ENCODE measurements at places on chromosomes 7 and 10. TPM values are rescaled to one million over a fixed set of nuclear protein-coding genes. Genes with fewer than 3 reads are reported as not detected.

GRCh38 chr10:4826792-4827324, 851 bp downstream of the AKR1E2 start:
- no peak for DNase-seq

DNA sequence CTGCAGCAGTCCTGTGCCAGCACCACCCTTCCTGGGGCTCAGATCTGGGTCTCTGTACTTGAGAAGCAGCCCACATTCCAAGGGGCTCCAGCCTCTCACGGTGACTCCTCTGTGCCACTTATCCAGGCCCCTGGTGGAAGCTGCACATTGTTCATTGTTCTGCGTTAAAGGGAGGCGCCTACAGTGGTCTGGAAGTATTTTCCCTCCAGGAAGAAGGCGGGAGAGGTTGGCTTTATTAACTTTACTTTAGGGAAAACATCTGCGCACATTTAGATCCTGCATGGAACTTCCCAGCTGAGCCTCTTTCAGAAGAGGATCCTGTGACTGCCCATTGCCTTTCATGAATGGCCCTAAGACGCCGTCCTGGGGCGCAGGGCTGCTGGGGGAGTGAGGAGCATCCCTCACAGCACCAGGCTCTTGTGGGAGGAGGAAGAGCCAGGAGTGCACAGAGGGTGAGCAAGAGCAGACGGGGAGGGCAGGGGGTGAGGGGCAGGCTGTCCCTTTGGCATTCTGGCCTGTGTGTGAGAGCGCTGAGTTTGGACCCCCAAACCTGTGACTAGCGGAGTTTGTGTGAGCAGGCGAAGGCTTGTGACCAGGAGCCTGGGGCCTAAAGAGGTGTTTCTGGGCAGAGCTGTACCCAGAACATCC, 98.6 kb upstream of the BTBD16 start:
- no peak for DNase-seq

ZNF3 gene
- 39.6 TPM for total RNA-seq

DNA sequence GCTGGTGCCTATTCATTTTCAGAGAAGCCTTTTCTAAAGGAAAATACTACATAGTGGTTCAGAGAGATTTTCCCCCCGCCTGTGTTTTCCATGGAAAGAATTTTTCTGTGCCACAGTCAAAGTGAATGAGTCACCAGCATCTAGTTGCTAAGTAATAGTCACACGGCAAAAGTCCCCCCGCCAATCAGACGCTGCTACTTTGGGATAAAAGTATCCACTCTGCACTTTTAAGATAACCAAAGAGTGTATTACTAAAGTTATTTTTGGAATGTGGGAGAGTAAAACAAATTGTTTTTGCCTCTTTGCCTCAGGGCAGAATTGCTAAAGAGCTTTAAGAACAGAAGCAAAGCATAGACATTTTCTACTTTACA, 23.5 kb downstream of the ABLIM1 start:
- no peak for DNase-seq

DNA sequence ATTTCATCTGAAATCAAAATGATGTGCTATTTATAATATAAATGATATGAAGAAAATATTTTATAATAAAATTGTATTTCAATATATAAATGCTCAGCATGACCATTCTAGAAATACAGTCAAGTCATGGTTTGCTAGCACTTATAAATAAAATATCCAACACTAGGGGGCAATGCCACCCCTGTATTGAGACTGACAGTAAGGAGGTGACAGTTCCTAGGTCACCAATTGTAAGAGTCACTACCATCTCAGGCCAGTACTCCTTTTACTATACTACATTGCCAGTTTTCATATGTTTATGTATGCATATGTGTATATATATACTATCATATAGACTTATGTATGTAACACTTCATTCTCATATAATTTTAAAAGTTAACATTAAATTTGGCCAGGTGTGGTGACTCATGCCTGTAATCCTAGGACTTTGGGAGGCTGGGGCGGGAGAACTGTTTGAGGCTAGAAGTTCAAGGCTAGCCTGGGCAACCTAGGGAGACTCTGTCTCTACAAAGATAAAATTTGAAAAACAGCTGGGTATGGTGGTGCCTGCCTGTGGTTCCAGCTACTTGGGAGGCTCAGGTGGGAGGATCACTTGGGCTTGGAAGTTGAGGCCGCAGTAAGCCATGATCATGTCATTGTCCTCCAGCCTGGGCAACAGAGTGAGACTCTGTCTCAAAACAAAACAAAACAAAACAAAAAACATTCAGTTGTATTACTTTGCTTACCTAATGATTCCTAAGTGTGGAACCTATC, 2.4 kb upstream of the CNOT4 start:
- DNase-seq, result no peak

DNA sequence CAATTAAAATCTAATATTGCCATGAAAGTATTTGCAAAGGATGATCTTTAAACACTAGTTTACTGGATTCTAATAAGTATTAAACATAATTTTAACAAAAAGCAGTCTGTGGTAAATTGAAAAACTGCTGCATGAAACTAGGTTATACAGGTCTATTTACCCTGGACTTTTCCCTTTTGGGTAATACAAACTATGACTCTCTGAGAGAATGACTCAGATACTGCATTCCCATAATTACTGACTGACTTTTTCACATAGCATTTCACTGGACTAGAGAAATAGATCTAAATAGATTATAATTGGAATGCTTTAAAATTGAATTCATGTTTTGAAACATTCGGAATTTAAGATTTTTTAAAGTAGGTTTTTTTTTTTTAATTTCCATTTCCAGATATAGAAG, 395.7 kb downstream of the THSD7A start:
- DNase-seq, result no peak

DNA sequence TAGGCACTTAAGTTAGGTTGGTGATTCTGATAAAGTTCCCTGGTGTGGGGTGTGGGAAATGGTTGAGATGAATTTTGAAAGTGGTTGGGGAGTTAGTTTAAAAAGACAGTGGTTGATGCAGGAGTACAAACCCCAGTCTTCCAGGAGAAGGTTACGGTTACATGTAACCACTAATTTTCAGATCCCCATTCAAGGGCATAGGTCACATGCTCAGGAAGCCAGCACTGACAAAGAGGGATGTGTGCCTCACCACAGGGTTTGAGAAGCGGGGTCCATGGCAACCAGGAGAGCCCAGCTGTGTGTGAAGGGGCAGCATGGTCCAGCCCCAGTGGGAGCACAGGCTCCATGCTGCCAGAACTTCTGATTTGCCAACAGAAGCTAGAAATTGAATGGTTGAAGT, 144.2 kb downstream of the MDFIC start:
- no peak for DNase-seq

GRCh38 chr7:25187932-25188331, 40.4 kb downstream of the NPVF start:
- DNase-seq, result no peak

GRCh38 chr7:29003703-29004102, 45.6 kb upstream of the TRIL start:
- no peak for DNase-seq

DNA sequence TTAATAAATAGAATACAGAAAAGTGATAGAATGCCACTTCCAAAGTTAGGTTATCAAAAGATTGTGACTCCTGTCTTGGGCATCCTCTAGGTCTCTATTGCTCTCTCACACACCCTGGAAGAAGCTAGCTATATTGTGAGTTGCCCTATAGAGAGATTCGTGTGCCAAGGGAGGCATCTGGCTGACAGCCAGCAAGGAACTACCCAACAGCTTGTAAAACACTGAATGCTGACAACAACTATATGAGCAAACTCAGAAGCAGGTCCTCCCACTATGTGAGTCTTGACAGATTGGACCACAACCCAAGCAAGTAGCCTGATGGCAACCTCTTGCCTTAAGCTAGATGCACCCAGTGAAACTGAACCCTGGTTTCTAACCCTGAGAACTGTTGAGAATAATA, 55.7 kb upstream of the CDK14 start:
- no peak for DNase-seq

ABCB4 gene
- 17.5 TPM for total RNA-seq

ANKRD1 gene
- total RNA-seq, result not detected

PTPRN2 gene
- 1.8 TPM for total RNA-seq

C10orf105 gene
- total RNA-seq, result not detected

- DNase-seq, result peak; percentile 39
These were observed 269.6 kb downstream of the ELFN1 start for GRCh38 chr7:1939434-1940401.

GRCh38 chr7:108570146-108570755, 577 bp downstream of the DNAJB9 start:
- DNase-seq, result no peak

DNA sequence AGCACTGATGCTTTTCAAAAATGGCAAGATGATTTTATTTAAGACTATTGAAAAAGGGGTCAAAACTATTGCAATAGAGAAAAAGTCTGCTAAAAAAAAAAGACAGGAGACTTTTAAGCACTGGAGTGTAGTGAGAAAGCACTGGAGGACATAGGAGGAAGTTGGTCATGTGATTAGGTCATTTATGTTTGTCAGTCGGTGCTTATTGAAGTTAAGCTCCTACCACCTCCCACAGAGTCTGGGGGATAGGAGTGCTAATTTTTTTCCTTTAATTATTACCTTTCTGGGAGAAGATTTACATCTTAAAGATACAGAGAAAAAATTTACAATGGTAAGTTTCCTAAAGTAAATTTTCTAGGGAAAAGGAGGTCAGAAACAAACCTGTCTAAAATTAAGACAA, 80.2 kb upstream of the TMEM229A start:
- no peak for DNase-seq

GPR15LG gene
- total RNA-seq, result not detected

DNA sequence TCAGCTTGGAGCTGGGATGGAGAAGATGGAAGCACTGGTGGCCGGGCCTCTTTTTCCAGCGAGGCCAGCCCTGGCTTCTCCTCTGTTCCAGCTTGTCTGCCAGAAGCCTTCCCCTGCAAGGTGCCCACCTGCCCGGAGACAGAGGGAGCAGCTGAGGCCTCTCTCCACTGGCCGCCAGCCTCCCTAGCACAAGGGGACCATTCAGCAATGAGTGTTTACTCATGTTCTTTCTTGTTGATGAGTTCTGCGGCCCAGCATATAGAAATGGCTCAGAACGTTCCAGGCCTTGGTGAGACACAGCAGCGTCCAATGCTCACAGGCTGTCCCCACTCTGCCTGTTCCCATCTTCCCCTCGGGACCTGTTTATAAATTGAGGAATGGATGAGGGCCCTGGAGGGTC, 47.3 kb downstream of the CHST3 start:
- no peak for DNase-seq

- DNase-seq, result peak; percentile 81
These were observed 98.4 kb upstream of the PODXL start for GRCh38 chr7:131654668-131655326.

IL2RA gene
- total RNA-seq, result 160 TPM

- DNase-seq, result no peak
These were observed 266.6 kb downstream of the POLR1F start for GRCh38 chr7:19442016-19442785.

- DNase-seq, result no peak
These were observed 132.7 kb downstream of the ELAPOR2 start for GRCh38 chr7:86926732-86927131.

- no peak for DNase-seq
These were observed 843.6 kb downstream of the SORCS1 start for GRCh38 chr10:106320876-106321275.

DNA sequence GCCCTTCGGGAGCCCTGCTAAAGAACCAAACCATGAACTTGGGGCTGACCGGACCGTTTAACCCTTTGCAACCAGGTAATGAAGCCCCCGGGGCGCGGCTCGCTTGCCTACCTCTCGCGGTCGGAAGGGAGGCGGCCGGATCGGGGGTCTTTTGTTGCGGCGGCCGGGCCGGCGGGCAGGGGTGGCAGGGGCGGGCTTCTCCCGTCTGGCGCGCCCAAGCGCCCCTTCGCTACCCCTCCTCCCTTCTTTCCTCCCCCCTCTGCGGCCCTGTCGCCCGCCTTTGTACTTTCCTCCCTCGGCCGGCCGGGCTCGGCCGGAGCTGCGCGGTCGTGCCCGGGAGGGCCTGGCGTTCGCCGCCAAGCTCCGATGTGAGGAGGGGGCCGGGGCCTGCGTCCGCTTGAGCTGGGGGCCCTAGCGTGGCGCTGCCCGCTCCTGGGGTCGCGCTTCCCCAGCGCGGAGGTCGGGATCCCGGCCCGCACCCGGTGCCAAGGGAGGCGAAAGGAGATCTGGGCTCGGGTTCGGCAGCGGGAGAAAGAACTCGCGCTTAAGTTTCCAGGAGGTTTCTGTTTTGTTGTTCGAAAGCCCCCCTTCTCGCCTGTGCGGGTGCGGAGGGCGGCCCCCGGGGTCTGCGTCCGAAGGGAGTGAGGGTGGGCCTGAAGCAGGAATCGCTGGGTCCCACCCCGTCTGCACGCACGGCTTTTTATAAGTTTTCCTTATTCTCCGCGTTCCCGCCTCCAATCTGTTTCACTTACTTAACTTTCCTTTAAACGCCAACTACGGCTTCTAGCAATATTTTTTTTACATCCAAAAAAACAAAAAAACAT, 436.8 kb upstream of the GALNT17 start:
- DNase-seq, result peak; percentile 17

LLCFC1 gene
- total RNA-seq, result not detected

DNA sequence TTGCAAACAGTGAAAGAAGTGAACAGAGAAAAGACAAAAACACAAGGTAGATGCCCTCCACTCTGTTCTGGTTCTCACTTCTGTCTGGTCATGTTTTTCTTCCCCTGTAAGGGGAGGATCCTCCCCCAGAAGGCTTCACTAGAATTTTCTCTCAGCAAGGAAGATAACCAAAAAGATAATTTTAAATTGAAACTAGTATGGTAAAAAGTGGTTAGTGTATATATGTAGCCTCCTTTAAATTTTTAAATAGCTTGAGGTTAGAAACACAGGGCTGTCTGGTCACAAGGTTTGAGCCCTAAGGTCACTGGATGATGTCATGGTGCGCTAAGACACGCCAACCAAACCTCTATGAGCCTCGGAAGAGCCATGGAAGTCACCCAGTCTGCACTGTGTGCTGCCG, 5.6 kb upstream of the PKD1L1 start:
- DNase-seq, result no peak

DNA sequence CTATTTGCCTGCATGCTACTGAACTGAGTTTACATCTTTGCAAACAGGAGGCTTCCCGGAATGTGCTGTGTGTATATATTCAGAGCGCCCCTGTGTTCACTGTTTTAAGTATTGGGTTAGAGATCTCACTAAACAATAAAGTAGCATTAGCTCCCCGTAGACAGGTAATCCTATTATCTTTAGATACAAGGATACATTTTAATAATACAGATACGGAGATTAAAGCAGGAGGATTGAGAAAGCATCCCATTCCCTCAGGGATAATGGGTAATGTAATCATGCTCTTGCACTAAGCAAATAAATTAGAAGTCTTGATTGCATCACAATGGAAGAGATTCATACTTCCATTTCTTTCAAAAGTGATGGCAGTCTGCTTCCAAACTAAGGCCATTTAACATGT, 809.0 kb downstream of the NRG3 start:
- DNase-seq, result no peak

- DNase-seq, result no peak
These were observed 14.4 kb downstream of the HERPUD2 start for GRCh38 chr7:35680403-35681013.

DNA sequence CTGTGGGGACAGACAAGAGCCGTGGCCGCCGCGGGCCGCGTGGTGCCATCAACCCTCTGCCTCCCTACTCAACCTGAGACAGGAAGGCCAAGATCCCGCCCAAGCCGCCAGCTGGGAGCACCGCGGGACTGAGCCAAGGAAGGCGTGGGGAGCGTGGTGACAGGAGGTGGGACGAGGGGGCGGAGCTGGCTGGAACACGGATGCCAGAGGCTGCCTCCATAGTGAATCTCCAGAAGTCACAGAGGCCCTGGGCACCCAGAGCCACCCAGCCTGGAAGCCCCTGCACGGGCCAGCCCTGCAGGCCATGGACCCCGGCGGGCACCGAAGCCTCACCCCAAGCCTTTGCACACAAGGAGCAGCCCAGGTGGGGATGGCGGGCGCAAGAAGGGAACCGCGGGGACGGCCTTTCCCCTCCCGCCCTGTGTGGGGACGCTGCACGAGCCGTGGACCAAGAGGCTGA, 18.1 kb upstream of the DPYSL4 start:
- no peak for DNase-seq
